ENCODE measurements at places on chromosomes 3 and 15.

DNA sequence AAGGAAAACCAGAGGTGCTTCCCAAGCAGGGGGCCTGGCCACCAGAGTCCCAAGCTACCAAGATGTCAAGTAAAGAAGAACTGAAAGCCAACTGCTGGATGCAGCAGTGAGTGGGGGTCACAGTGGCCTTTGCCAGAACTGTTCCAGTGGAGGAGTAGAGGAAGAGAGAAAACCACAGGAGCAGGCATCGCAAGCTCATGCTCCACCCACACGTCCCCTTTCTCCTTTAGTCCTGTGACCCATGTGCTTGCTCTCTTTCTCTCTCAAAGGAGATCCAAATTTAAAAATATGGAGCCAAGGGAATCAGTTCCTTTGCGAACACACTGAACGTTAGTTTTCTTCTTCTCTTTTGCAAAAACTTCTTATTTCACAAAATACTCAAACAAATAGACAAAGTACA lies 12.4 kb upstream of the ABHD2 start:
- no peak for DNase-seq

DNA sequence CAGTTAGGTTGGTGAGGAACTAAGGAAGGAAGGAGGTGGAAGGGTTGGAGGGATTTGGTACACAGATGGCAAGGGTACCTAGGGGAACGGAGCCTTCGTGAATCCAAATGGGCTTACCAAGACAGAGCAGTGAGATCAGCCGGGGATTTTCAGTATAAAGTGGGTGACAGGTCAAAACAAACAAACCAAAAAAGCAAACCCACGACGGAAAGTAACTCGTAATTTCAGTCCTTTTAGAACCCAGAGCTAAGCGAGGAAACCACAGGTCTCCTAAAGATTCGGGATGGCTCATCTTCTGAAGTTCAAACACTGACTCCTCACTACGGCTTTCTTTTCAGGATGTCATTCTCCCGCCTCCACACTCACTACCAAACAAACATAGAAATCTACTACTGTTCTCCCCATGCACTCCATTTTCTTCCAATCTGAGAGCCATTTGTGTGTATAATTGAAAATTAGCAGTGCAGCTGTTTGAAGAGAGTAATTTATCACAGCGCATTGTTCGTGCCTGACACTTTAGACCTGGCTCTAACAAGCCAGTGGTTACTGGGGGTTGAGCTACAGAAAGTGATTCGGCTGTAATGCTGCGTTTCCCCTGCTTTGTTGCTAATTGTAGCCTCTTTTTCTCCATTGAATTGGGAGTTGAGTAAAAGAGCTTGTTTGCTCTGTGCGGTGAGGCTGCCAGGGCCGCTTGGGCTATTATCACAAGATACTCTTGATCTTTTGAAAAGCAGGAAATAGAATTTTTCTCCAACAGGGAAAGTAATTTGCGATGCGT lies 64.7 kb upstream of the CCDC39 start:
- DNase-seq = no peak

DNA sequence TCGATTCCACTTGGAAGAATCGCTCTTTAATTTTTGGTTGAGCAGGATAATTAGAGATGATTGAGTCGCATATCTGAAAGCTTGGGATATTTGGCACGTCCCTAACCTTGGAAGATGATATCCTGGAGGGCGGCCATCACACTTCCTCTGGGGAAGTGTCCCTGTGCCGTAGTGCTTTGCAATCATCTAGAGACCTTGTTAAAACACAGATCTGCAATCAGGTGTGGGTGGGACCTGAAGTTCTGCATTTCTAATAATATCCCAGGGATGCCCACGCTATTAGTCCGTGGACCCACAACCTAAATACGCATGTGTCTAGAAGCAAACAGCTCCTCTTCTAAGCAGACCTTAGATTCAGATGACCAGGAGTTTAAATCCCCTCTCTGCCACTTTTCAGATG lies 20.5 kb downstream of the MYO1E start:
- DNase-seq = no peak

DNA sequence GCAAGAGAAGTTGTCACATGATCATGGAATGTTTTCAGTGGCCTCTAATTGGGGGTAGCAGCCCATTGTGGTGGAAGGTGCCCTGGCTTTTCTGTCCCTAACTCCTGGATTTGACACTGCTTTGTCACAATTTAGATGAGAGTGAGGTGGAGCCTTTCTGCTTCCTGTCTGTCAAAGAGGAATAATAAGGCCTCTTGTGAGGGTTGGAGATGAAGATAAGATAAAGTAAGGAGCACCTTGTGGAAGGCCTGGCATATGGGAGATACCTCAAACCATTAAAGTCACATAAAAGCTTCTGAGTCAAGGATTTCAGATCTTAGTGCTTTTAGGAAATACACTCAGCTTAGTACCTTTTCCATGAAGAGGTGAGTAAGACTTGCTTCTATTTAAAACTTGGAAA lies 172.6 kb upstream of the FAM3D start:
- DNase-seq = no peak

DNA sequence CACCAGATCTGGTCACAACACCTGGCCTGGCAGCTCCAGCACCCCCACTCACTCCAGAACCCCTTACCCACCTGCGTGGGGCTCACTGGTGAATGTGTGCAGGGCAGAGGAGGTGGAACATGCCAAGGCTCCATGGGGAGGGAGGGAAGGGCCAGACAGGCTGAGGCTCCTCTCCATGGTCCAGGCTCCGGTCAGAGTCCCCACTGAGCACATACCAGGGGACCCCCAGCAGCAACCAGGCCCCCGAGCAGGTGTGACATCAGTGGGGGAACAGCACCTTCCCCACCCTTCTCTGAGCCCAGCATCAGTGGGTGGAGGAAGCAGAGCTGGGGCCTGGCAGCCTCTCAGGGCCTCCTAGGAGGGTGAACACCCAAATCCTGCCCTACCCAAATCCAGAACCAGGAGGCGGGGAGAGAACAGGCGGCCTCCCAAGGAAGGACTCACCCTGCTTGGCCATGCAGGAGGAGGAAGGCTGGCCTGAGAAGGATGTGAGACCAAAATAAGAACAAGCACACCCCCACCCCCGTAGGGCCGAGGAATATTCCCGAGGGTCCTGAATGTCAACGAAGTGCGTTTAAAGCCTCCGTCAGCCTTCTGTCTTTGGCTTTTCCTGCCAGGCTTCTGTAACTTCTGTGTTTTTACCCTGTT lies 1.1 kb upstream of the GP9 start:
- no peak for DNase-seq

DNA sequence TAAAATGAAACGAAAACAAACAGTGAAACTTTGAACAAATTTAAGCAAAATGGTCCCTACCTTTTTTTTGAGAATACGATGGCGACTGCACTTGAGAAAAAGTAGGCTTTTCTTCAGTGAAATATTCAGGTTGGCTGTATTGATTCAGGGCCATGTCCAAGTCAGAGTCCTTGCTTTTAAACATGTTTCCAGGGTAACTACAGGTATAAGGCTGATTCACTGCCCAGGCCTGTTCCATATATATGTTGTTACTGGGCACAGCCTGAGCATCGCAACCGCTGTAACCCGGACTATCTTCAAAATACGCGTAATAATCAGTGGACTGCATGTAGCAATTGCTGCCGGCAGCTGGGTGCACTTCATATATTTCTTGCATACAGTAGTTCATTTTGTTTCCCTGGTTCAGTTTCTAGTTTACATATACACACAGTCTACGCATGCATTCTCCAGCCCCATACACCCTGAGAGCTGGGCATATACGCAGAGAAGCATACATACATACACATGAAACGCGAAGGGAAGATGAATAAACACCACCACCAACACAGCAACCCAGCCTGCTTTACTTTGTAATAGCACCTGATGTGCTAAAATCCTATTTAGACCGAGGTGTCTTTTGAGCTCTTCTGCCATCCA lies 220.0 kb downstream of the NR1D2 start:
- no peak for DNase-seq

- DNase-seq = no peak
These were observed 227.8 kb downstream of the TBC1D5 start for GRCh38 chr3:17514597-17514996.

- DNase-seq = no peak
These were observed 302.9 kb upstream of the RASGRP1 start for GRCh38 chr15:38867556-38867955.

DNA sequence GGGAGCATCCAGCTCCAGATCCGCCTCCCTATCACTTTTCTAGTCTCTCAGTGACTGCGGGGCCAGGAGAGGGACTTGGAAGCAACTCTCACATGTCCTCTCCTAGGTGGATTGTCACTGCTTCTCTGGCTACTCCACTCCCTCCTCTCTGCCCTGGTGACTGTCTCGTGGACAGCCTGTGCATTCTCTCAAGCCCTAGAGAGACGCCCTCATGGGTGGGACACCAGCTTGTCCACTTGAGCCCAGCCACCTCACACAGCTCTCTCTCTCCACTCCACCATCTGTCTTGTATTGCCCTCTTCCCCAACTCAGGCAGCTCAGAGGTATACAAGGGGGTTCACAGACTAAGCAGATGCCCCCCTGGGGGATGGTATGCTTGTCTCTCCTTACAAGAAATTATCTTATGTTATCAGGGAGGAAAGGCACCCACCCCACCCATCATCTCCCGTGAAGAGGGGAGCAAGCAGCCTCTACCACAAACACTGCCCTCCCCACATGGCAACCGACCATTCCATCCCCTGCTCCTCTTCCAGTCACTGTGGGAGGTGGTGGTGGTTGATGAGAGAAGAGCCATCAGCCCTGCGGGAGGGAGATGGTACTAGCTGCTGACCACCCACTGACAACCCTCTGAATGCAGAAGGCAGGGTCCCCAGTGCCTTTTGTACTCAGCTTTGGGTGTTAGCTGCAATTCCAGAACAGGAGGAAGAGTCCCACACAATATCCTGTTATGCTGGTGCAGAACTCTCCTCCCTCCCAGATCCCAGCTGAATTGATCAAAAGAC lies 15.5 kb upstream of the LOXL1 start:
- no peak for DNase-seq

GRCh38 chr3:36784138-36784635 lies 19.8 kb upstream of the DCLK3 start:
- DNase-seq = no peak

GRCh38 chr3:17213102-17213501 lies 328.3 kb downstream of the PLCL2 start:
- DNase-seq = no peak

- DNase-seq = no peak
These were observed 1333.0 kb downstream of the ROBO1 start for GRCh38 chr3:78434801-78435200.

GRCh38 chr3:39721076-39721475 lies 88.3 kb upstream of the MYRIP start:
- DNase-seq = no peak

DNA sequence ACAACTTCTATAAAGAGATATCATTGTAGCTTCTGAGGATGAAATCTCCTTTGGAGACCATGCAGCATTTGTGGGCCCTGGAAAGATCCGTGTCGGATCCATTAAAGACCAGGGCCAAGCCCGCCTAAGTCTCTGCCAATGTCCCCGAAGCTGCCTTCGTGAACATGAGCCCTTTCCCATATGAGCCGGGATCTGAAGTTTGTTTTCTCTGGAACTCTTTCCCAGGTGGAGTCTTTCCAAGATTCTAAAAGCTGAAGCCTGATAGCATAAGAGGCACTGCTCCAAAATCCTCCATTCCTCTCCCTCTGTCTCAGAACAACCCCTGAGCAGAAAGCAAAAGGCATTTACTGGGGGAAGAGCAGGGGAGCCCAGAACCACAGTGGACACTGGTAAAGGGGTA lies 274.6 kb downstream of the NTRK3 start:
- DNase-seq = no peak

GRCh38 chr3:50428007-50428633 lies 68.8 kb upstream of the TMEM115 start:
- no peak for DNase-seq

GRCh38 chr3:118587847-118588246 lies 446.8 kb downstream of the IGSF11 start:
- no peak for DNase-seq

DNA sequence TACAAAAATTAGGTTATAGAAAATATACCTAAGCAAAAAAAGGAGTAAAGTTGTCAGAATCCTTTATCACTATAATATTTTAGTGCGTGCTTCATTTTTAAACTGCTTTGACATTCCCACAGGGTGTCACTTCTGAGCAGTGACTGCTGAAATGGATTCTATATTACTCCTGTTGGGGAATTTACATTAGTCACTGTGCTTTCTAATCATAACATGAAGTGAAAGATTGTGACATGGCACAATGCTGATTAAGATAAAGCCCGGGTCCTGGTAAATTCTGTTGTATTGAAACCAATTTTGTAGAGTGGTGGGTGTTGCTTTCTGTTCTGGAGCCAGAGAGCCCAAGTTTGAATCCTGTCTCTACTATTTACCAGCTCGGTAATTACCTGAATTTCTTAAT lies 36.4 kb upstream of the EHHADH start:
- DNase-seq = no peak

DNA sequence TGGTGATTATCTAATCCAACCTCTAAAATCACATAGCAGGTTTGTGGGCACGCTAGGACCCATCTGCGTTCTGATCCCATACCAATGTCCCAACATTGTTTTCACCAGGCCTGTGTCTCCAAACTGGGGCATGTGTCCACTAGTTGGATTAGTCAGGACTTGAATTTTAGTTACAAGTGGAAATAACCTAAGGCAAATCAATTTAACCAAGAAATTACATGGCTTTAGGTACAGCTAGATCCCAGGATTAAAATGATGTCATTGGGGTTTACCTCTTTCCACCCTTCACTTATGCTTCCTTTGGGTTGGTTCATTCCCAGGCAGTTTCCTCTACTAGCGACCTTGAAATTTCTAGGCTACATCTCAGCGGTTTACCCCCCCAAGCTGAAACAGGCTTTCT lies 47.2 kb upstream of the PXYLP1 start:
- no peak for DNase-seq

DNA sequence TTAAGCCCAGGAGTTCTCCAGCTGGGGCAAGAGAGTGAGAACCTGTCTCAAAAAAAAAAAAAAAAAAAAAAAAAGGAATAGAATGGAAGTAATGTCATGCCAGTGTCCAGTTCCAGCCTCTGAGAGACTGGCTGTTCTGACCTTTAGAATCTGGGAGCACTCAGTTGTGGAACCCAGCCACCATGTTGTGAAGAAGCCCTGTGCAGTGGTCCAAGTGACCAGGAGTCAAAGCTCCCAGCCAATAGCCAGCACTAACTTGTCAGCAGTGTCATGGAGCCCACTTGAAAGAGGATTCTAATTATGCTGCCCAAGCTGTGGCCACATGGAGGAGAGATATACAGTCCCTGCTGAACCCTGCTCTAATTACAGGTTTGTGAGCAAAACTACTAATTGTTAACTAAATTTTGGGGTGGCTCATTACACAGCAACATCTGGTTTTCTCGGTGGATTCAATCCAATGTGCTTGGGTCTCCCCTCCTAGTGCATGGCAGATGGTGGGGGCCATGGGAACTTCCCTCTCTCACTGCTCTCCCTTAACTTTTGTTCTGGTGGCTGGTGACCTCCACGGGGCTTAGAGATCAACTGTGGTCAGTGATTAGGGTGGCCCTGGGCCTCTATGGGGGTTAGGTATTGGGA lies 55.5 kb downstream of the CLEC3B start:
- DNase-seq = no peak

GRCh38 chr15:48012191-48012590 lies 108.6 kb upstream of the SLC24A5 start:
- no peak for DNase-seq

DNA sequence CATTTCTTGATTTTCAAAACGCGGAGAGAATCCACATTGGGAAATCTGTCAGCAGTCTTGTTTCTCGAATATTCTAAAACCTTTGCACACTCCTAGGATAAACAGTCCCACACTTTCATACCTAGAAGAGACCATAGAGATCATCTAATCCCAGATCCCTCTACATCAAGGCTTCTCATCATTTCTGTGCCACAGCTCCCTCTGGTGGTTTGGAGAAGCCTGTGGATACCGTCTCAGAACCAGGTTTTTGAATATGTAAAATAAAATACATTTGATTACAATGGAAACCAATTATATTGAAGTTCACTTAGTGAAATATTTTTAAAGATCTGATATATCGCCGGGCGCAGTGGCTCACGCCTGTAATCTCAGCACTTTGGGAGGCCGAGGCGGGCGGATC lies 211.9 kb upstream of the GOLGA6L4 start:
- peak; percentile 24 for DNase-seq

All from ovary (tissue), 10 donors.